ENCODE measurements at places on chromosomes 4 and X.

DNA sequence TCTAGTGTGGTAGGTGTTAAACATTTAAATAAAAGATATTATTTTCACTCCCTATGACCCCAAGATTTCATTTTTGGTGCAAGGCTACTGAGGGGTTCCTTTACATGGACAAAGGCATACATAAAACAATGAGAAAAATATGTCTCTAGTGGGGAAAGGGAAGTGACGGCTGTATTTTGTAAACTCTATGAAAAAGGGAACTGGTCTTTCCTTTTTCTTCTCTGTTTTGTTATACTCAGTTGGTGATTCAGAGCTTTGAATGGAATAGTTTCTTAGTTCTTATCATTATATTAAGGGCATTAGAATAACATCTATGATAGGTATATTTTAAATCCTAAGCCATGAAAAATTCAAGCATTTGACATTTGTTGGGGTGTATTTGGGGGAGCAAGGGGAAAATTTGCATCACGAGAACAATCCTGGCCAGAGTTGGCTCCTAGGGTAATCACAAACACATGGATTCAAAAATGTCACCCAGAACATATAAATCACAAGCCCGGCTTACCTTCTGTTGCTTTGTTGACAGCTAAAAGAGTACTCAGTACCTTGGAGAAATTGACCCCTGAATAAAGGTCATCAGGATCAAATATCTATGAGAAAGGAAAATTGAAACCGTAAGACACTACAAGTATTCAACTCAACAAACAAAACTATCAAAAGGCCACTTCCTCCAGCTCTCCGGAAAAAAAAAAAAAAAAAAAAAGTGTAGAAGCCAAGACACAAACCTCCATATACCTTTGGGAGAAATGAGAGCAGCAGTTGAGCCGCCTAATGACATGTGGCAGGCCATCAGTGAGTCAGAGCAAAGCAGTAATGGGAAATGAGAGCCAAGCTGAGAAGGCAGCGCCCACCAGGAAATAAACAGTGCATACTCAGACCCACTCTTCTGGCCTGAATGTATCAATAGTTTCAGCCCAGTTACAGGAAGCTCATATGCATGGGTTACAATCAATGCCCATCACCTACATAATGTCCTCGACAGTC, 33.4 kb downstream of the ARHGEF6 start:
- no peak for DNase-seq

GRCh38 chr4:140870427-140870826, 114.2 kb upstream of the TBC1D9 start:
- no peak for DNase-seq

GRCh38 chr4:5943561-5943960, 50.7 kb upstream of the CRMP1 start:
- DNase-seq: no peak

GRCh38 chr4:156191044-156191781, 237.5 kb upstream of the CTSO start:
- no peak for DNase-seq

DNA sequence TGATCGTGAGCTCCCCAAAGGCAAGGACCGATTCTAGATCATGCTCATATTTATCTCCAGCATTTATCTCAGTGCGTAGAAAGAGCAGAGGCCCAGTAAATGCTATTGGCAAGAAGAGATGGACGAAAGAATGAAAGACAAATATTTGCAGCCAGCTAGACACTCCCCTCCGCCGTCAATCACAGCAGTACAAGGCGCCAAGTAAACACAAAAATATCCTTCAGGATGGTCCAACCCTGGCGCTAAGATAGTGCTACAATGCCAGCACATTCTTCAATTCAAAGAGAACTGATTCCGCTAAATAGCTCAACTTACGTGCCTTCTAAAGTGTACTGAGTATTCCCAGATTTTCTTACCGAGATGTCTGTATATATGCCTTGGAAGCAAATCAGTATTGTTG, 114.5 kb downstream of the DDX53 start:
- no peak for DNase-seq

Measured in activated CD8-positive, alpha-beta memory T cell treated with anti-CD3 and anti-CD28 coated beads for 1 hour (primary cell).